Right renal pelvis (tissue), 4 donors: ENCODE measurements at places on chromosomes 3 and 15. TPM values are rescaled to one million over a fixed set of nuclear protein-coding genes. Genes with fewer than 3 reads are reported as not detected.

ZNF660 gene
- polyA plus RNA-seq: 13.7 TPM

TRPM1 gene
- 0.53 TPM for polyA plus RNA-seq

SPATA16 gene
- polyA plus RNA-seq: not detected

FANCD2OS gene
- 0.51 TPM for polyA plus RNA-seq

PDCD6IP gene
- polyA plus RNA-seq: 158 TPM

ACAD11 gene
- polyA plus RNA-seq: 33.3 TPM

THSD4 gene
- polyA plus RNA-seq: 32.7 TPM

MAN2A2 gene
- 52.8 TPM for polyA plus RNA-seq

MEGF11 gene
- 2.8 TPM for polyA plus RNA-seq

UBE2E2 gene
- polyA plus RNA-seq: 66.4 TPM

GATA2 gene
- polyA plus RNA-seq: 38.8 TPM

OSTN gene
- 13.2 TPM for polyA plus RNA-seq

LEKR1 gene
- polyA plus RNA-seq: 2.8 TPM

IGSF10 gene
- polyA plus RNA-seq: 2.1 TPM

GRAMD2A gene
- polyA plus RNA-seq: 8.0 TPM

ZNF80 gene
- 0.06 TPM for polyA plus RNA-seq

GNB4 gene
- polyA plus RNA-seq: 31.2 TPM

AADACL2 gene
- polyA plus RNA-seq: not detected

GOLGA6L22 gene
- polyA plus RNA-seq: not detected

POLG gene
- 49.9 TPM for polyA plus RNA-seq

MYZAP gene
- 8.4 TPM for polyA plus RNA-seq

SAXO2 gene
- 5.3 TPM for polyA plus RNA-seq

SH2D7 gene
- polyA plus RNA-seq: 0.37 TPM

GOLGA8N gene
- 19.3 TPM for polyA plus RNA-seq

RBP2 gene
- polyA plus RNA-seq: 0.44 TPM

ITPKA gene
- 0.19 TPM for polyA plus RNA-seq

MNS1 gene
- 33.2 TPM for polyA plus RNA-seq

CEMIP gene
- 1.6 TPM for polyA plus RNA-seq

ASB14 gene
- 0.77 TPM for polyA plus RNA-seq

BRK1 gene
- polyA plus RNA-seq: 204 TPM

SPESP1 gene
- polyA plus RNA-seq: 4.2 TPM

NEO1 gene
- polyA plus RNA-seq: 128 TPM

CCRL2 gene
- 1.1 TPM for polyA plus RNA-seq

GADL1 gene
- 2.8 TPM for polyA plus RNA-seq

DLEC1 gene
- polyA plus RNA-seq: 0.57 TPM

RFT1 gene
- polyA plus RNA-seq: 31.8 TPM

ABHD14A gene
- polyA plus RNA-seq: 27.2 TPM

PXK gene
- polyA plus RNA-seq: 31.0 TPM

DYNLT2B gene
- polyA plus RNA-seq: 32.8 TPM

WDR48 gene
- 102 TPM for polyA plus RNA-seq

CHRNA7 gene
- polyA plus RNA-seq: 13.9 TPM

PEX11A gene
- 22.1 TPM for polyA plus RNA-seq

RYR3 gene
- polyA plus RNA-seq: 4.8 TPM

SCAPER gene
- 24.9 TPM for polyA plus RNA-seq

ALS2CL gene
- polyA plus RNA-seq: 16.5 TPM

GNAT1 gene
- 0.10 TPM for polyA plus RNA-seq

P2RY12 gene
- 0.83 TPM for polyA plus RNA-seq
